ENCODE measurements at places on chromosomes 2 and 18.

DNA sequence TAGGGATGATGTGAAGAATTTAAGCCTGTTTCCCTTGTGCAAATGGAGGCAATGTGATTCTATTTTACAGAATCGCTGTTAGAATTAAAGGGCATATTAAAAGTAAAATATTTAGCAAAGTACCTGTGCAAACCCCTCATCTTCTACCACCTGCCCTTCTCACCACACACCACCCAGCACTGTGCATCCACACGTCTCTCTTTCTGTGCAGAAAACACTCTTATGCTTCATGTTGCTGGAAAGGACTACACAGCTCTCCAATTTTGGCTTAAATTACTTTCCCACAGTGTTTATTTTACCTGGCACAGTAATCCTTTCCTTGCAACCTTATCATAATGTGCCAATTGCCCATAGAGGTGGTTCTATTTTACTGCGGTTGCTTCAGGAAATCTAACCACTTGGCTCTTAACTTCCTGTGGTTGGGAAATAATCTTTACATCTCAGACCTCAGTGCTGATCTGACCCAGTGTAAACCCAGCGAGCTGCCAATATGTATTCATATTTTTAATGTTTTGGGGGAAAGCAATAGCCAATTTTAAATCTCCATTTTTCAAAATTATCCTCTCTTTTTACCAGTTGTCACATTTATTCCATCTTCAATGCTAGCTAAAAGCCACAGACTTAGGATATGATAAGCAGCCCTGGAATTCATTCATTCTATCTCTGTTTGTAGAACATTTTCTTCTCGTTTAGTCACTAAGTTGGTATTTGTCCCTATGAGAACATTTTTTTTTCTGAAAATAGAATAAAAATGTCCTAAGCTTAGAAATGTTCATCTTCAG lies 250.9 kb downstream of the DSEL start:
- no peak for DNase-seq

DNA sequence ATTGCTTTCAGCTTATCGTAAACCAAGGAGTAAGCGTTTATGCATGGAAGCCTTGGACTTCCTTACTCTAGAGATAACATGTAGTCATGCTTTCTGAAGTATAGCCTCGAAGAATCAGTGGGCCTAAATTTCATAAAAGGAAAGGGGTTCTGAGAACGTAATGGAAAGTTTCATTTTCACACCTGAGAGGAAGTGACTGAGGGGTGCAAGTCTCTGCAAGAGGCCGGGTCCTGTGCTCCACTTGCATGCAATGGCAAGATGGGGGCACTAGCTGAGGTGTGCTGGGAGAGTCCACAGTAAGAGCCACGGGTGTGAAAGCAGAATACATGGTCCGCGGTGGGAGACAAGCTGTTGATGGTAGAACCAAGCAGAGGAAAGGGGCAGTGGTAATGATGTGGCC lies 36.5 kb upstream of the C1D start:
- DNase-seq: no peak

GRCh38 chr18:22250591-22250996 lies 81.2 kb downstream of the GATA6 start:
- DNase-seq: no peak

GRCh38 chr2:159561242-159561641 lies 55.1 kb downstream of the BAZ2B start:
- DNase-seq: no peak

GRCh38 chr2:42918671-42919318 lies 126.4 kb upstream of the HAAO start:
- no peak for DNase-seq

- no peak for DNase-seq
Observed at GRCh38 chr2:239826786-239827522, 198.2 kb downstream of the NDUFA10 start.
